ENCODE measurements at places on chromosomes 6 and 20.

GRCh38 chr20:3195590-3196237 lies 8.8 kb downstream of the DDRGK1 start:
- no peak for DNase-seq

GRCh38 chr6:42259841-42260395 lies 42.3 kb upstream of the MRPS10 start:
- no peak for DNase-seq

DNA sequence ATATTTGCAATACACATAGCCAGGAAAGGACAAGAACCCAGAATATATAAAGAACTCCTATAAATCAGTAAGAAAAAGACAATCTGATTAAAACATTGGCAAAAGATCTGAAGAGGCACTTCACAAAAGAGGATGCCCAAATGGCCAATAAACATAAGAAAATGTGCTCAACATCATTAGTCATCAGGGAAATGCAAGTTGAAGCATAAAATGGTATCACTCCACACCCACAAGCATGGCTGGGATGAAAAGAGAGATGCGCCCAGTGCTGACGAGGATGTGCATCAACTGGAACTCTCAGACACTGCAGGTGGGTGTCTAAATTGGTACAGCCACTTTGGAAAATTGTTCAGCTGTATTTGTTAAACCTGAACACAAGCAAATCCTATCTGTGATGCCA lies 42.4 kb upstream of the MLN start:
- no peak for DNase-seq

GRCh38 chr20:2840967-2841531 lies 504 bp downstream of the VPS16 start:
- DNase-seq: peak; percentile 48

- DNase-seq: no peak
These were observed 61.7 kb downstream of the ESF1 start for GRCh38 chr20:13723011-13723410.

GRCh38 chr20:3804254-3804751 lies 8.2 kb downstream of the CDC25B start:
- no peak for DNase-seq

DNA sequence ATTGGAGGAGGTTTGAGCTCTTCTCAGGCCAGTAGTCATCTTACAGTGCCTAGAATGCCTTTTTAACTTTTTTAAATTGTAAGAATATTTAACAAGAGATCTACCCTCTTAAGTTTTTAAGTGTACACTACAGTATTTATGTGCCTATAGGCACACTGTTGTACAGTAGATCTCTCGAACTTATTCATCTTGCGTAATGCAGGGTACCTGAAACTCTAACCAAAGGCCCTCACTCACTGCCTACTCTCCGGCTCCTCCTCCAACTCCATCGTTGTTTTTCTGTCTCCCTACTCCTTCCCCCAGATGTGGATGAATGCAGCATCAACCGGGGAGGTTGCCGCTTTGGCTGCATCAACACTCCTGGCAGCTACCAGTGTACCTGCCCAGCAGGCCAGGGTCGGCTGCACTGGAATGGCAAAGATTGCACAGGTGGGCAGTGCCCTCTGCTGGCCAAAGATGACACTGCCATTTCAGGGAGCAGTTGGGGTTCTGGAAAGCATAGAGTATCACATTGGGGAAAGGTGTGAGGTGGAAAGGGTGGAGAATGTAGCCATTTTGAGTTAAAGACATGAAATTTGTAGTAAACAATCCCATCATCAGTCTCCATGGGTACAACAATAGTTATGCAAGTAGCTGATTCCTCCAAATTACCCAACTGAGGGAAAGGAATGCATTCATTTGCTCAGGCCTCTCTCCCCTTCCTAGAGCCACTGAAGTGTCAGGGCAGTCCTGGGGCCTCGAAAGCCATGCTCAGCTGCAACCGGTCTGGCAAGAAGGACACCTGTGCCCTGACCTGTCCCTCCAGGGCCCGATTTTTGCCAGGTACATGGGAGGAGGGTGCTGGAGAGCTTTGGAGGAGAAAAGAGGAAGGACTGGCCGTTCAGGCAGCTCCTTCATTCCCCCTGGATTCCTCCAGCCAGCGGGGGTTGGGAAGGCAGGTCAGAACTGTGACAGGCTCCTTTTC lies 18.4 kb upstream of the ZNF76 start:
- DNase-seq: peak; percentile 78

DNA sequence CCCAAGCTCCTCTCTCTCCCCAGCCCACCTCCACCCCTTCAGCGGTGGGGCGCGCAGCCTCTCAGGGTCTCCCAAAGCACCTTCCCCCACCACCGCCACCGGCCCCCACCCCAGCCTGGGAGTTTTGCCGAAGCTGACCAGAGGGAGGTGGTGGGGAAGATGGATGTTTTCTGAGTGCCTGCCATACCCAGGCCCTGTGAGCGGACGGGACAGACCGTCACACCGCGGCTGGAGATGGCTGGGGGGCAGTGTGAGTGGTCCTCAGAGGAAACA lies 5.7 kb downstream of the C20orf204 start:
- no peak for DNase-seq

DNA sequence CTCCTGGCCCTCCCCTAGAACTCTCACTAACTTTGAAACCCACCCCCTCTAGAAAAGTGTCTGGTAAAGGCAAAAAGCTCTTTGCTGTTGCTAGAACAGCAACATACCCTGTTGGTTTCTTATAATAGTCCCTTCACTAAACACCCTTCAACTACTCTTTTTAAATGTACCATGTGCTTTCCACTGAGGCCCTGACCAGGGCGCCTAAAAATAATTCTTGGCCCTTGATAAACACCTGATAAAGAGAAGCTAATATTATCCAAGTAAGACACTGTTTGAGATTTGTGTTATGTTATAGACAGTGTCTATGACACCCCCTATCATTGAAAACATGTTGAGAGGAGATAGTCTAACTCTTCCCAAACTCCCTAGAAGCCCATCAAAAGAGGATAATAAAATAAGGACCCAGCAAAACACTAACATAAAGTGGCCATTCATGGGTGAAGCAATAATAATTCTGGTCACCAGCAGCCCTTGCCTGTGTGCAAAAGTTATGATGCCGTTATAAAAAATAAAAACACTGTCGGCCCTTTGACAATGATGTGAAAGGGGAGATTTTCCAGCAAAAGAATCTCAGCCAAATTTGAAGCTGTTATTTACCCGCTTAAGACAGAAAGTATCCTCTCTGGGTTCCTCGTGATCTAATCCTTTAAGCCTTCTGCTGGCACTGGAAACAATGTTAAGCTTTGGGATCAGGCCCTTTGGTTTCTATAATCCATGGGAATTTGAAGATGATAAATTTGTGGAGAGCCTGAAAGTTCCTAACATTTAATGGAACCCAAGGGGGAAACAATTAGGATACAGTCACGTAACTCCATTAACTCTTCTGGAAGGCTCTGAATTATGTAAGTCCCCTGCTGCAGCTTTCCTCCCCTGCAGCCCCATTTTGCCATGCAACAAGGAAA lies 122.6 kb upstream of the PLCB4 start:
- no peak for DNase-seq

GRCh38 chr20:10169752-10170151 lies 48.9 kb upstream of the SNAP25 start:
- no peak for DNase-seq

- no peak for DNase-seq
These were observed 36.8 kb downstream of the MANEA start for GRCh38 chr6:95614094-95614493.

DNA sequence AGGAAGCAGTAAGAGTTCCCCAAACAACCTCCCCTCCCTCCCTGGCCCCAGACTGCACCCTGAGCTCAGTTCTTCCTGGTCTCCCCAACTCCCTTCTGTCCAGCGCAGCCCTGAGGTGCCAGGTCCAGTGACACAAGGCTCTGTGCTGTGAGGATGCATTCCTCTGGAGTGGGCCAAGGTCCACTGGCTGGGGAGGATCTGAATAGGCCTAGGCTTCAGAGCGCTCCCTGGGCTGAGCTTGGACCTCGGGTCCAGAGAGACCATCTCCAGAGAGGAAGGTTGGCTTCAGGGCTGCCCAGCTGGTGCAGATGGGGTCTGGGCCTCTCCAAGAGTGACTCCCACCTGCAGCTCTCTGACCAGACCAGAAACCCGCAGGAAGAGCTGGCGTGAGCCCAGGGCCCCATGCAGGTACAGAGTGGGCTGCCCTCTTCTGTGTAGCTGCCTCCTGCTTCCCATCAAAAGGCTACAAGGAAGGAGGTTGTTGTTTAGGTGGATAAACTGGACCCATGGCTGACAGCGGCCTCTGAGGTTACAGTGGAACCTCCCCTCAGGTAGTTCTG lies 52.3 kb upstream of the MLN start:
- no peak for DNase-seq

DNA sequence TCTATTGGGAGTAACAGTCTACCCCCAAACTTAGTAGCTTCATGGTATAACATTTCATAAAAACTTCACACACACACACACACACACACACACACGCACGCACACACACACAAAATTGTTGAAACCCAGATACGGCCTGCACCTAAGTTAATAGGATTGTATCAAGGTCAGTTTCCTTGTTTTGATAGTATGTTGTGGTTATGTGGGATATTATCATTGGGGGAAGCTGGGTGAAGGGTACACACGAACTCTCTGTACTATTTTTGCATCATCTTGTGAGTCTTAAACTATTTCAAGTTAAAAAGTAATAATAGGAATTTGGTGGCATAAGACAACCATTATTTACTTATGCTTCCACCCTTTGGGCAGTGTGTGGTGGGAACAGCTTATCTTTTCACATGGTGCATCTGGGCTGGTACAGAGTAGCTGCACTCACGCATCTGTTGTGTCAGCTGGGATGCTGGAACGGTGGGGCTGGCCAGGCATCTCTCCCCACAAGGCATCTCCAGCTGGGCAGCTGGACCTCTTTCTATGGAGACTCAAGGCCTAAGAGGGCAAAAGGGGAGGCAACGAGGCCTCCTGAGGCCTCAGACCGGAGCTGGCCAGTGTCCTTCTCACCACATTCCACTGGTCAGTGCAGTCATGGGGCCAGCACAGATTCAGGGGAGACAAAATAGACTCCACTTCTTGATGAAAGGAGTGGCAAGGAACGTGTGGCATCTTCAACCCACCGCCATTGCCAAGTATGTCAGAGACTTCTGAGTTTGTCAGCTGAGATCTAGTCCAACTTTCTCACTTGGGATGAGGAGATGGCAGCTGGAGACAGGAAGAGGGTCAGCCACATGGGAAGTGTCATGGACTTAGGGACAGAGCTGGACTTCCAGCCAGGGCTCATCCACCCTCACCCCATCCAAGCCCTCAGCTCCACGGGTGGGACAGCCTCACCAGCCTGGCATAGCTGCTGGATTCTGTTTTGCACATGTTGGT lies 20.5 kb upstream of the IP6K3 start:
- DNase-seq: no peak

GRCh38 chr6:138107752-138108592 lies 753 bp upstream of the PERP start:
- DNase-seq: peak; percentile 24

DNA sequence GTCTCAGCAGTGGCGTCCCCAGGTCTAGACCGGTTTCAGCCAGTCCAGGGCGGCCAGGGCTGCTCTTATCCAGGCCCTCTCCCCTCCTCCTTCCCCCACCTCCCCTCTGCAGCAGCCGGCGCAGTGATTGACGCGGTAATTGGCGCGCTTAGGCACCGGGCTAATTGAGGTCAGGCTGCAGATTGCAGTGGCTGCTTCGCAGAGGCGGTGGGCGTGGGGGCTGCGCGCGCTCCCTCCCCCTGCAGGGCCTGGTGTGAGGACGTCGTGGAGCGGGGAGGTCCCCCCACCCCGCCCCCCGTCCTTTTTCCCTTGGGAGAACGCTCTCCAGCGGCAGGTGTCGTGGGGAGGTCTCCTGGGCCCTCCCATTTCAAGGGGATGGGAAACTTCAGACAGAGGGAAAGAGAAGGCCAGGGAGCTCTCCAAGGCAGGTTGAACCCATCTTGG lies 70.4 kb upstream of the BLCAP start:
- DNase-seq: no peak

GRCh38 chr20:57593134-57593886 lies 26.9 kb downstream of the ZBP1 start:
- no peak for DNase-seq

GRCh38 chr6:64691064-64691463 lies 1016.0 kb downstream of the EYS start:
- DNase-seq: no peak

DNA sequence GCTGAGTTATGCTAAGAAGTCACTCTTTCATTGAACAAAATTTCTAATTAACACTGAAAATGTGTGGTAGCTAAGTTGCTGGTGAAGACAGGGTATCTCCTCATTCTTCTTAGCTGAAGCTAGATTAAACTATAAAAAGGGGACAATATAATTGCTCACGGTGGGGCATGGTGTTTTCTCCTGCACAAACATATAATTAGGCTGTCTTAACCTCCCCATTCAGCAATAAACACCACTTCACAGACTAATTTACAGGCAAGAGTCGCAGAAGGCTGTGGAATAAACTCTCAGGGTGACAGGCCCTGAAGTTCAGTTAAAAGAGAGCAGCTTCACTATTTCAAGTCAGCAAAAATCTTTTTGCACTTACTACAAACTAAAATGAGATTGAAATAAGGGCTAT lies 338.9 kb upstream of the NT5E start:
- DNase-seq: no peak

GRCh38 chr6:170542031-170542719 lies 10.9 kb downstream of the PSMB1 start:
- DNase-seq: no peak

DNA sequence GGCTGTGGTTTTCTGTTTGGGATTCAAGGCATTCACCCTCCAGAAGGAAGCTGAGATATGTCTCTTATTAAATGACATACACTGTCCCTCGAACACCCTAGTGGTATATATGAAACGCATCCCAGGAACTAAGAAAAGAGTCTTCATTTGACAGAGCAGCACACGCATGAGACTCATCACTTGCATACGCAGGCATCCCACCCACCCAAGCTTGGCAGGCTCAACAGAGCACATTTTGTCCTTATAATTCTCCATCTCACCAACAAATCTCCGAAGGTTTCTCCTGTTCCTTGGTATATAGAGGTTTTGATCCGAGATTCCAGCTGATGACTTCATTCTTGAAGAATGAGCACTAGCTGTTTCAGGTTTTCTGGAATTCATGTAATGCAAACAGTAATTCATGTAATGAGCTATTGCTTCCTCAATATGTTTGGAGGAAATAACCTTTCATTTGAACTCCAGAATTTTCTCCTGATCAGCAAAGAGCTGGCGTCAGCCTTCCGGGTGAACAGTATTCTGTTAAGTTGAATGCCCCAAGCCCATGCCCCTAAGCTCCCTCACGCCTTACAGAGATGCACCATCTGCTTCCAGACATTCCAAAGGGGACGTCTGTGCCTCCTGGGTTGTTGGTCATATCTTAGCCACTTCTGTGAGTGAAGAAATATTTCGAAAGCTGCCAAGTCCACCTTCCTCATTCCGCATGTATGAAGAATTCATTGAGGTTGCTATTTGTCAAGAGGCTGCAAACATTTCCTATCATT lies 66.0 kb upstream of the CDH4 start:
- no peak for DNase-seq

DNA sequence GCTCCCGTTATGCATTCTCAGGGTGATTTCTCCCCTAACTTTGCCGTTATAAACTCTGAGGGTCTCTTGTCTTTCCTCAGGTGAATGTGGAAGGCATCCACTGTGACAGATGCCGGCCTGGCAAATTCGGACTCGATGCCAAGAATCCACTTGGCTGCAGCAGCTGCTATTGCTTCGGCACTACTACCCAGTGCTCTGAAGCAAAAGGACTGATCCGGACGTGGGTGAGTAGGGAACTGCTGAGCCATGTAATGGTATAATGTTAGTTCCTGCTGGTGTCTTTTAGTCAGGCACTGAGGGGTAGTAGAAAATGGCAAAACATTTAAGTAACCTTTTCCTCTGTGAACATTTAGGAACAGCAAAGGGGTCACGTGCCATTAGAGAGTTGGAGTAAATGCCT lies 395.4 kb downstream of the ARHGAP18 start:
- DNase-seq: no peak

Data from ovary (tissue), 10 donors.